ENCODE measurements at places on chromosomes 11 and 22.

DNA sequence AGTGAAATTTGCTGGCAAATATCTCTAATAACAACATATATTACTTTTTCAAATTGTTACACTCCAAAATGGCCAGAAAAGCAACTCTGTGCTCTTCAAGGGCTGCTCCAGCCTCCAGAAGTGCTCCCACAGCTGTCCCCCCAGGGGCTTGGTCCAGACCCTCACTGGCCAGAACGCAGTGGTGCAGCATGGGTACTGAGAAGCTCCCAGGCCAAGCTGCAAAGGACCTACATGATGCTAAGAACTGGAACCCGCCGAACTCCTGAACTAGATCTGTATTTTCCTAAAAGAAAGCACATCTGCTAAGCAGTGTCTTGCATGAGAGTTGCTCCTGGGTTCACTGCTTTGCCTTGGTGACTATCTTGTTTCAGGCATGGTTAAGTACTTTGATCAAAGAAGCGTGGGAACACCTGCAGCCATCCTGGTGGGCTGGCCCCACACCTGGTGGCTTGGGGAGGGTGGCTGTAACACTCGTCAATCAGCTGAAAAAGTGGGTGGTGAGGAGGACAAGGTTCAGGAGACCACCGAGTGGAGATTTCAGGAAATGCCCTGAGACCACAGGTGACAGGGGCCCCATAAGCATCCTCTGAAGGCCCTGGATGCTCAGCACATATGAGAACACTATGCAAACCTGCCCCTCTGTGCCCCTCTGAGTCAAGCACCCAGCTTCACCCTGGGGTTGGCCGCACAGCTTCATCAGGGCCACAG is 72.7 kb upstream of the PITPNB start:
- no peak for DNase-seq

DNA sequence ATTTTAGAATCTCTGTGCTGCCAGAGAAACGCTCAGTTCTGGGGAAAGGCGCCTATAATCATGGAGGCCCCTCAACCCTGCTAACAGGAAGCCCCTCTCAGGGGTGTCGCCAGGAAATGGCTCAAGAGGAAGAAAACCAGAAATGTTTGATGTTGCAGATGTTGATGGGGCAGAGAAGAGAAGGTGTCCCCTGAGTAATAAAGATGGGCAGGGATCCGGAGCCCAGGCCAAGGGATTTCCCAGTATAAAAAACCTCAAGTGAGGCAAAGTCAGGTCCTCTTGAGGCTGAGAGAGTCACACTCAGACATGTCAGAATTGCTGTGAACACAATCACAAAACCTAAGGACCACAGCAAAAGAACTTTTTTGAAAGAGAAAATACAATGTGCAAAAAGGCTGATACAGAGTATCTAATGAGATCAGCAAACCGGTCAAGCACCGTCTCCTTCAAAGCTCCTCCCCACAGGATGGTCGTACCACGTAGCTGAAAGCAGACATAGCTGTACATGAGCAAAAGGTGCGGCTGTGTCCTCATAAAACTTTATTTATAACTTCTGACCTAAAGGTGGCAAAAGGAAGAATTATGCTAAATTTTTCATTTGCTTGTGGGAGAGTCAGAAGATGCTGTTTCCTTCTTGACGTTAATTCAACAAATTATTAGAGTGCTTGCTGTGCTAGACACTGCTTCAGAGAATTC is 12.2 kb downstream of the MOV10L1 start:
- no peak for DNase-seq

DNA sequence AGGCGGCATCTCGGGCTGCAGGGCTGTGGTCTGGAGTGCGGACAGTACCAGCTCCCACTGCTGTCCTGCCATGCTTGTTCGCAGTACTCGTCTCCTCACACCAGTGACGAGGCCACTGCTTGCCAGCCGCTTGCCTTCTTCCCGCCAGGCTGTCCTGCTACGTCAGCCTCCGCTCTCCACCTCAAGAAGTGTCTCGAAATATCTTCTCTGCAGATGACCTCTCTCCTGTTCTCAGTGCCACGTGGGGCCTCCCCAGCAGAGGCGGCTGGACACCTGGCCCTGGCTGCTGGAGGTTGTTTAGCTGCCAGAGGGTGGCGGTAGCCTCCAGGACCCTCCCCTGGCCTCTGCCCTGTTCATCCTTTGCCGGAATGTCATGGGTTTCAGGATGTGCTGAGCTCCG is 3.1 kb upstream of the CCDC188 start:
- no peak for DNase-seq

- no peak for DNase-seq
These were observed 99.3 kb downstream of the CTTN start for GRCh38 chr11:70497536-70498075.

GRCh38 chr11:2772544-2773031 is 72.8 kb upstream of the KCNQ1OT1 start:
- peak; percentile 81 for DNase-seq

DNA sequence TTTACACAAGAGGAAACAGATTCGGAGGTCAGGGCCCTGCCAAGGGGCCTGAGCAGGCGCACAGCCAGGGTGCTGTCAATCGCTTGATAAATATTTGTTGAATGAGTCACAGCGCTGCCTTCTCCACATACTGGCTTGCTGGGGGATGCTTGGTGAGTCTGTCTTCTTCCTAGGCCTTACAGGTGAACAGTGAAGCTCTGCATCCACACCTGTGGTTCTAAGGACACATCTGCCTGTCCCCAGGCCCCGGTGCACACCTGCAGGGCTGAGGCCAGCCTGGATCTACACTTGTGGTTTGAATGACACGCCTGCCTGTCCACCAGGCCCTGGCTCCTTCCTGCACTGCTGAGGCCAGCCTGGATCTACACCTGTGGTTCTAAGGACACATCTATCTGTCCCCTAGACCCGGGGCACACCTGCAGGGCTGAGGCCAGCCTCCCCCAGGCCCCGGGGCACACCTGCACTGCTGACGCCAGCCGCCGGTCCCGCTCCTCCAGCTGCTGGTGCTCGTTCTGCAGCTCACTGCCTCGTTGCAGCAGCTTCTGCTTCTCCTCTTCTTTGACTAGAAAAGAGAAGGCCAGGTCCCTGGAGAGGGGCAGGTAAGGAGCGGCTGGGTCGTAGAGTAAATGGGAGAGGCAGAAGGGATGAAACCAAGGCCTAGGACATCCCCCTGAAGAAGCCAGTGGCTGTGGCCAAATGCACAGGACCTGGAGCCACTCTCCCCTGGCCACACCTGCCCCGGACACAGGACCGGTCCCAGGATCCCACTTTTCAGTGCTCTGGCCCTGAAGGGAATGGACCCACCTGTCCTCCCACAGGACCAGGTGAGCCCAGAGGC is 124.6 kb downstream of the PHF21B start:
- DNase-seq, result peak; percentile 59

GRCh38 chr11:110376711-110377324 is 52.9 kb upstream of the FDX1 start:
- peak; percentile 96 for DNase-seq

GRCh38 chr11:101812546-101812945 is 102.3 kb upstream of the CEP126 start:
- peak; percentile 12 for DNase-seq

DNA sequence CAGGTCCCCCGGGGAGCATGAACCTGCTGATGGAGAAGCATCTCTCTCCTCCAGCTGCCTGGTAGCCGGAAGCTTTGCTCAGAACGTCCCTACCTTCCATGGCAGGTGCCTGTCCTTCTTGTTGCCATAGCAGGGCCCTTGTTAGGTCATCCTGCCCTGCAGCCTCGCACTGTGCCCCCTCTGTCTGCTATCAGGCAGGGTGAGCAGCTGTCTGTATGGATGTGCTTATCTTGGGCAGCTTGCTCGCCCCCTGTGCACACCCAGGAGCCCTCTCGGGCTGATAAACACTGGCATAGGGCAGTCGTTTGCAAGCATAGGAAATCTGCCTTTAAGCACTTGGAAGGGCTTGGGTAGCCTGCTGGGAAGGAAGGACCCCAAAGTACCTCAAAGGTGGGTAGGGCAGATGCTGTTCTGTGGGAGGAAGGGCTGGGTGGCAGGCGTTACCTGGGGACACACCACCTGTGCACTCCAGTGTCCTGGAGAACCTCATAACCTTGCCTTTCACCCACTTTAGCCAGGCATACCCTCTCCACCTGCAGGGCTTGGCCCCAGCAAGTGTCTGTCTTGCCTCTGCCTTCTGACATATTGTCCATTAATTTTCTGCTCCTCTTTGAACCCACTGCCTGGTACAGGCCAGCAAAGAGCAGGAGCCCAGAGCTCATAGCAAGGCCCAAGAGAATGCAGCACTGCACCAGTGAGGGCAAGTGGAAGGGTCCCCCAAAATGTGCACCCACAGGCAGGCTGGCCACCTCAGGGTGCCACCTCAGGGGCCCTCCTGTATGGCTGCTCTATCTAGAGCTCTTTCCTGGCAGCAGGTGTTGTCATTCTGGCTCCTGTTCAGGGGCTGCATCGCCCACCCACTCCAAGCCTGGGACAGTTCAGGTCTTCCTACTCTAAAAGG is 8.0 kb upstream of the COMT start:
- no peak for DNase-seq

GRCh38 chr11:114883472-114883871 is 205.1 kb downstream of the NXPE2 start:
- DNase-seq, result peak; percentile 9

DNA sequence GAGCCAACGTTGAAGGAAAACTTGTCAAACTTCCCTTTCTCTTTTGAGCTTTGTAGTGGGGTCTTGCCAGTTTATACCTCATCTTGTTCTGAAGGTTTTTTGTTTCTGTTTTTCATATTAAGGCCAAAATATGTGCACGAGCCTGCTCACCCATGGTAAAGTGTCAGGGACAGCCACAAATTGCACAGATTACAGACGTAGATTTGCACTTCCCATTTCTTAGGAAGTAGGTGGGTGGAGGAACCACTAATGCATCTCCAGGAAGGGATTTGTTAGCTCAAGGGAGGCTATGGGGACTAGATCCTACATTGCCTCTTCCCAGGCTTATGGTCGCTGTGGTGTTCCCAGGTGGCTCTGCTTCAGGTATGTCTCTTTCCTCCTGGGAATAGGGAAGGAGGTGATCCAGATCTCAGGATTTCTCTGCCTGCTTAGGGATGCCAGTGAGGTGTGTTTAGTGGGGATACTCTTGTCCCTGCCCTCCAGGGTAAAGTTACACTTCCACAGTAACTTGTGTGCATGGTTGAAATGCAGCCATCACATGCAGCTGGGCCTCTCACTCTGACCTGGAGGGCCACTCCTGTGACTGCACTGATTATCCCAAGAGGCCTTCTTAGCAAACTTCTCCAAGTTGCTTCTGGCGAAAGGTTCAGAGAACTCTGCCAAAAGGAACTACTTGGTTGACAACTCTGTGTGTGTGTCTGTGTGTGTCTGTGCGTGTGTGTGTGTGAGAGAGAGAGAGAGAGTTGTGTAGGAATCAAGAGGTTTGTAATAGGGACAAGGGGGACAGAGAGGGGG is 9.8 kb downstream of the PPFIBP2 start:
- no peak for DNase-seq

DNA sequence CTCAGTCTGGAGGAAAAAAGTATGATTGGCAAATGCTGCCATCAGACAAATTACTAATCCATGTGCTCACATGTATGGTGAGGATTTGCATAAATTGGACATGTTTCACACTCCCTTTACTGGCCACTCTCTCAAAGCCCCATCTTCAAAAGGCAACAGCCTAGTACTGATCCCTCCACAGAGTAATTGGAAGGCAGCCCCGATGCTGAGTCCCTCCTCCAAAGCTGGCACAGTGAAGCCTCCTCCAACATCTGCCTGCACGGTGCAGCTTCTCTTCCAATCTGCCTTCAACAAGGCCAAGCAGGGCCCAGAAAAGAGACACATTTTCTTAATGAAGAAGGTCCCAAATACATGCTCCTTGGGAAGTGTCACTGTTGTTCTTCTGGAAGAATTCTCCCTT is 350.6 kb downstream of the OPCML start:
- no peak for DNase-seq

GRCh38 chr22:30212996-30213441 is 33.5 kb downstream of the LIF start:
- DNase-seq, result no peak

DNA sequence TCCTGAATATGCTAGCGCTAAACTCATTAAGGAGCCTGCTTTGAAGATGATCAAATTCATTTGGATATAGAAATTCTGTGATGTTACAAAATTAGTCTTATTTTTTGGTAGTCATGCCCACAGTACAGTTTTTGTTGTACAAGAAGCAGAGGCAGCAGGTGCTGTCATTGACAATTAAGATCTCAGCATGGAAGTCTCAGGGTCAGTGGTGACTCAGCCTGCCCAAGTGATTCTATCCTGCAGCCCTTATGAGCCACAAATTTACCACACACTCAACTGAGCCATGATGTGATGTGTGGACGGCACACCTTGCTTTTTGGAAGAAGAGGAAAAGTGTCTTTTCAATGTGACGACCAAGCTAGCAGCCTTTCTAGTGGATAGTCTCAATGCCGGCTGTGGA is 153.6 kb upstream of the SORL1-AS1 start:
- DNase-seq, result no peak

GRCh38 chr22:17336061-17336460 is 33.2 kb upstream of the CECR2 start:
- no peak for DNase-seq

DNA sequence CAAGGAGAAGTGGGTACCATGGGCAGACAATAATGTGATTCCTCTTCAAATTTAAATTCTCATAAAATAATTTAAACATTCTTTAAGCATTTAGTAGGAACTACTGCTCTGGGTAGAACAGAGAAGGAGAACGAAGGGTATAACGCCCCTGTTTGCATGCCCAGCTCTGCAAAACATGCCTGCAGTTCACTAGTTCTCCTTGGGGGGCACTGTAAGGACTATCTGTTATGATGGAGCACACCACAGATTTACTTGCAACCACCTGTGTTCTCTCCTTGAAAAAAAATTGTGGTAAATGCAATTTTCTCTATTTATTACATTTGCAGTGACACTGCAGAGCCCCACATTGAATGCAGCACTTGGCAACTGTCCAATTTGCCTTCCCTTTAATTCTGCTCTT is 100.3 kb downstream of the GUCY1A2 start:
- no peak for DNase-seq

DNA sequence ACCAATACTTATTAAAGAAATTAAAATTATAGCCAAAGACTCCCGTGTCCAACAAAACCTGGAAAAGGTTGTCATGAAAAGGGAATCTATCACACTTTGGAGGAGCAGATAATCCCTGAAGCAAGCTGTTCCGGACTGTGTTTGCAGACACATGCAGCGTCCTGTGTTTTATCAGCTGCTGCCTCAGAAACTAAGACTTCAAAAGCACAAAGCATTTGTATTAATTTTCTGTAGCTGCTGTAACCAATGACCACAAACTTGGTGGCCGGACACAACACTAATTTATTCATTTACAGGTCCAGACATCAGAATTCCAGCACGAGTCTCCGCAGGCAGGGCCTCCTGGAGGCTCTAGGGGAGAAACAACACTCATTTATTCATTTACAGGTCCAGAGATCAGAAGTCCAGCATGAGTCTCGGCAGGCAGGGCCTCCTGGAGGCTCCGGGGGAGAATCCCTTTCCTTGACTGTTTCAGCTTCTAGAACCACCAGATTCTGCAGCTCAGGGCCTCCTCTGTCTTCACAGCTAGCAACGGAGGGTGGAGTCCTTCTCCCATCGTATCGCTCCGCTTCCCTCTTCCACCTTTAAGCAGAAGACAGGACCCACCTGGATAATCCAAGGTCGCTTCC is 465.3 kb downstream of the BRD1 start:
- no peak for DNase-seq

- DNase-seq, result no peak
These were observed 7.2 kb downstream of the MS4A15 start for GRCh38 chr11:60763692-60764369.

- peak; percentile 55 for DNase-seq
These were observed 36.9 kb upstream of the GNB1L start for GRCh38 chr22:19891317-19892256.

Measured in astrocyte of the hippocampus (primary cell).